ENCODE measurements at places on chromosomes 12 and 14.

DNA sequence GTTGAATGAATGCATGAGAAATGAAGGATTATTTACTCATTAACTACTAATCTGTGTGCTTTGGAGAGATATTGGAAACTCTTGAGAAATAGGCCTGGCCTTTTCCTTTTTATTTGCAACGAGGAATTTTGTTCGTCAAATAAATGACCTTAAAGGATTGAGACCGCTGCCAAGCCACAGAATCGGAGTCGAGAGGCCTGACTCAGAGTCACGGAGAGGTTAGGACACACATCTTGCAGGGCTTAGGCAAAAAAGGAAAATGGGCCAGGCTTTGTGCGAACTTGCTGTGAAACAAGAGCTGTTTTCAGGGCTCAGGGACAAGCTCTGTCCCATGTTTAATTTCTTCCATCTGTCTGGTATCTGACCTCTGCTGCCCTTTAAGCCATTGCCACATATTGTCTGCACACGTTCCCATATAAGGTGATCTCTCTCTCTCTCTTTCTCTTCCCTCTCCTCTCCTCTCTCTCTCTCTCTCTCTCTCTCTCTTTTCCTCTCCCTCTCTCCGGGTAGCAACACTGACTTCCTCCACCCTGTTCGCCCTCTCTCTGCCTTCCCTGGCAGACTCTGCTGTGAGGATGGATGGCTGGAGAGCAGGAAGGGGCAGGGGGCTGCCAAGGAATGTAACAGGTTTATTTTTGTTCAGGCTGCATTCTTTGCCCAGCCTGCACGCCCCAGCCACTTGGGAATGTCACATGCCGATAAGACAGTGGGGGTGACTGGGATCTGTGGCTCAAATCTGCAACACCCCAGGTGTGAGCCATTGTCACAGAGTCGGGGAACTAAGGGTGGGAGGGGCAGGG is 14.9 kb upstream of the IFT81 start:
- no peak for DNase-seq

GRCh38 chr12:46452061-46452615 is 79.6 kb upstream of the SLC38A2 start:
- DNase-seq, result no peak

DNA sequence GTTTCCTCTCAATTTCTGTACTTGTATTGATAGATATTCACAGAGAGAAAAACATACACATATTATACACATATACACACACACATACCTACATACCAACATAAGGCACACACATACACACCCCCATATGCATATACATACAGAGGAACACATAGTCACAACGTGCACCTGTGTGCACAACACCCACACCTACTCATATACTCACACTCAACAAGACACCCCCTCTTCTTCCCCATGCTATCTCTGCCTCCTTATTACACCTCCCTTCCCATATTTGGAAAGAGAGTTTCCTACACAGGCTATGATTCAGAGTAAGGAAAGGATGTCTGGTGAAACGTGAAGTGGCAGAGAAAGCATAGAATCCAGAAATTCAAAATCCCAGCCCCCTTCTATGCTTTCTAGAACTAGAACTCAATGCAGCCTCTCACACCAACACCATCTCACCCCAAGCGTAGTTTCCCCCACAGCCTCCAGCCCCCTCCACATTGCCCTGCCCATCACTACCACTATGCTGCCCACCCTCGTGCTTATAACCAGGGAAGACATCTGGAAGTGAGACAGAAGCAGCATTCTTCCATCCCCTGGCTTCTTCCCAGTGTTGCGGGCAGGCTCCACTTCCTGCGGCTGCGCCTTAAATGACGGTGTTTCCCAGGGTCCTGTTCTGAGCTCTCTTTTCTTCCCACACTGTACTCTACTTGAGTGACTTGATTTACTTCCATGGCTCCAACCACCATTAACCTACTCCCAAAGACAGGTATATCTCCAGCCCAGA is 2.4 kb downstream of the RNASE8 start:
- DNase-seq, result no peak

DNA sequence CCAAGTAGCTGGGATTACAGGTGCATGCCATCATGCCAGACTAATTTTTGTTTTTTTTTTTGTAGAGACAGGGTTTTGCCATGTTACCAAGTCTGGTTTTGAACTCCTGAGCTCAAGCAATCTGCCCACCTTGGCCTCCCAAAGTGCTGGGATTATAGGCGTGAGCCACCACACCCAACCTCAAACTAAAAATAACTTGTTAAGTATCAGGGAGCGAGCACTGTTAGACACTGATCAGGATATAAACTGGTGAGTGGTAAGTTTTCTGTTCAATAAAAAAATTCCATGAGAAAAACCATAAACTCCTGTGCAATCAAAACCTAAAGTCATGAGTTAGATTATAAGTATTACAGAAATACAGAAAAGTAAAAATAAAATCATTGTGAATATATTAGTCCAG is 44.6 kb upstream of the SYCP3 start:
- no peak for DNase-seq

DNA sequence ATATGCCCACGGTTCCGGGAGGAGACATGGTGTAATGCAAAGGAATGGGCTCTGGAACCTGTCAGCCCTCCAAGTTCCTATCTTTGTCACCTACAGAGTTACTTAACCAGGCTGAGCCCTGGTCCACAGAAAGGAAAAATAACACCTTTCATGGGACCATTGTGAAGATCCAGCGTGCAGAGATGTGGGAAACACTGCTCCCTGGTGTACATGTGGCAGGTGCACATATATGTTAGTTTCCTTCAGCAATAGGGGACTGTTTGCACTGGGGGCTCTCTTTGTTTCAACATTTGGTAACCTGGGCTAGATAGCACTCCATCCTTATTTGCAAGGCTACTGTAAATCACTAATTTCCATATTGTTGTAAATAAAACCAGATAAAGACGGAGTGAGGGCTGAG is 72.3 kb downstream of the ANO2 start:
- no peak for DNase-seq

- DNase-seq, result no peak
These were observed 599.9 kb upstream of the MDGA2 start for GRCh38 chr14:48275301-48275700.

DNA sequence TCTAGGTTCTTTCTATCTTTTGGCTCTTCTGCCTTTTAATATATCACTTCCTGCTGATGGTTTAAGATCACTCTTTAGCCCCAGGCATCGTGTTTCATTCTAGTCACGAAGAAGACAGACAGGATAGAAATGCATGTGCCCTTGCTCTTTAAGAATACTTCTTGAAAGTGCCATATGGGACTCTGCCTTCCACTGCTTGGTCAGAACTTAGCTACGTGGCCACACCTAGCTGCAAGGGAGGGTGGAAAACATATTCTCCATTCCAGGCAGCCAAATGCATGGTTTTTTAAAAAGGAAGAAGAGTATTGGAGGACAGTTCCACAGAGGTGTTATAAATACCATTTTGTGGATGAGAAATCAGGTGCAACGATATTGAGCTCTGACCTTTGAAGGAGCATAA is 143.3 kb downstream of the KLRB1 start:
- DNase-seq, result no peak

DNA sequence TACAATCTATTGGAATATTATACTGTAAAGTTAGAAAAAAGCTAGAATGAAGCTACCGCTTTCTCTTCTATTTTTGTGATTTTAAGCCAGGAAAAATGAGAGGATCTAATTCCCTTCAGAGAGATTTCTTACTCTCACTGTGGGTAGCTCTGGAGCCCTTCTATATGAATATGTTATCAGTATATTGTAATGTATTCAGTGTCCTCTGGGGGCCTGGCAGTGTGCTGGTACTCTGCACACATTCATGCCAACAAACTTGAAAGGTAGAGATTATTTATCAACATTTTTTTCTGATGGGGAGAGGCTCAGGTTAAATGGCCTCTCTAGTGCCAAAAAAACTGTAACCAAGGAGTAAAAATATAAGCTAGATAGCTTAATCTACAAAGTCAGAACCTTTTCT is 292.8 kb downstream of the TTC6 start:
- no peak for DNase-seq

GRCh38 chr12:1918081-1918883 is at the start of gene CACNA2D4:
CACNA2D4 (minus strand) TSS chr12:1918652; CDS start chr12:1918473, 179 bp downstream.
- no peak for DNase-seq

DNA sequence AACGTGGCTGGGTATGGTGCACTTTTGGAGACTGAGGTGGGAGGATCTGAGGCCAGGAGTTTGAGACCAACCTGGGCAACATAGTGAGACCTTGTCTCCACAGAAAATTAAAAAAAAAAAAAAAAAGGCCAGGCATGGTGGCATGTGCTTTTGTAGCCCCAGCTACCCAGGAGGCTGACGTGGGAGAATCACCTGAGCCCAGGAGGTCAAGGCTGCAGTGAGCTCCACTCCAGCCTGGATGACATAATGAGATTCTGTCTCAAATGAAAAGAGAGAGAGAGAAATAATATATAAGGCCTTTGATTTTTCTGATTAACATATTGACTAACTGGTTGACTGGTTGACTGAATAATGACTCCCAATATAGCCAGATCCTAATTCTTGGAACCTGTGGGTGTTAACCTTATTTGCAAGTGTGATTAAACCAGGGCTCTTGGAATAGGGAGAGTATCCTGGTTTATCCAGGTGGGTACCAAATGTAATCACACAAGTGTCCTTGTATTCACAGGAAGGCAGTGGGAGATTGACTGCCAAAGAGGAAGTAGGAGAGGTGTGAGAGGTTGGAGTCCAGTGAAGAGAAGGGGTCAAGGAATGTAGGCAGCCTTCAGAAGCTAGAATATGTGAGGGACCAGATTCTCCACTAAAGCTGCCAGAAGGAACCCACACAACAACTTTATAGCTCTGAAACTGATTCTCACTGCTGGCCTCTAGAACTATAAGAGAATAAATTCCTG is 12.0 kb downstream of the YY1 start:
- no peak for DNase-seq

DNA sequence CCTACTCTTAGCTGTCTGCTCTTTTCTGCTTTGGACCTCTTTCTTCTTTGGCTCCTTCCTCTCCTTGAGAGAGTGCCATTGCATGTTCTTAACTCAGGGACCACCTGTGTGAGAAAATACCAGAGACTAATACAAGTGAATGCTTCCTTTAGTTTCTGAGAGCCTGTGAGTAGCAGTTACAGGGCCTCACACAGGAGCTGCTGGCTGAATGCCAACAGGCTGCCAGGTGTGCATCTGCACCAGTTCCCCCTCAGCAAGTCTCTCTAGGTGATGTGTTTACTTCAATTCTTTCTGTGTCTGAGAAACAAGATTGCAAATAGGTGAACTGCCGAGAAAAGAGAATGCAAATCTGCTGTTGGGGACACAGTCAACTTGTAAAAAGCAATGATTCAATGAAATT is 108.2 kb downstream of the STXBP6 start:
- DNase-seq, result no peak

GRCh38 chr12:100199023-100199346 is 1.6 kb upstream of the ACTR6 start:
- no peak for DNase-seq

- no peak for DNase-seq
These were observed 15.5 kb upstream of the ENDOU start for GRCh38 chr12:47740606-47741339.

GRCh38 chr12:54311051-54311450 is 10.2 kb upstream of the NFE2 start:
- DNase-seq, result no peak

GRCh38 chr12:53860426-53861345 is 77.9 kb upstream of the HOXC13 start:
- no peak for DNase-seq

- no peak for DNase-seq
These were observed 506 bp upstream of the OR10P1 start for GRCh38 chr12:55636116-55636655.

DNA sequence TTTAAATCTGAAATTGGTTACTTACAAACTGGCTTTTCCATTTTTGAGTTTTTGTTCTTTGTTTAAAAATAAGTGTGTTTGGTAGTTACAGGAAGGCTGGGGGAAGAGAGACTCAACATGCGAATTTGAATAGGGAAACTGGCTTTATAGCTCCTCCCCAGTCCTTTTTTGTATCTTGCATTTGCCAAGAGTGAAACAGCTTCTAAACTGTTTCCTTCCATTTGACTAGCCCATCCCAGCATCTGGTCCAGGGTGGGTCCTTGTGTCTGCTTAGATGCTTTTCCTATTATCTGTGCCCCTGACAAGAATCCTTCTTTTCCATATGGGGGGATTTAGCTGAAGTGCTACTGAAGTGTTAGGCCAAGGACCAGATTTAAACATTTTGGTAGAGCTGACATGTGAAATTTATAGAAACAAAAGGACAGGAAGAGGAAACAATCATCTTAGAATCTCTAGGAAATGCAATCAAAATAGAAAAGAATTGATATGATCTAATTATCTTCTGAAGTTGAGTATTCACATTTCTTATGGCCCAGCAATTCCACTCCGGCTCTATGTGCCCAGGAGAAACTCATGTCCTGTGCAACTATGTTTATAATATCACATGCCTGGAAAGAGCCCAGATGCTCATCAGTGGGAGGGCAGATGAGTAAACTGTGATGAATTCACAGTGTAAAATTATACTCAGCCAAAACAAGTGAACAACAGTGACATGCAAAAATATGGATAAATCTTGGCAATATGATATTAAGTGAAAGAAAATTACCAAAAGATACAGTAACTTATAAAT is 7.4 kb downstream of the SMOC1 start:
- no peak for DNase-seq

DNA sequence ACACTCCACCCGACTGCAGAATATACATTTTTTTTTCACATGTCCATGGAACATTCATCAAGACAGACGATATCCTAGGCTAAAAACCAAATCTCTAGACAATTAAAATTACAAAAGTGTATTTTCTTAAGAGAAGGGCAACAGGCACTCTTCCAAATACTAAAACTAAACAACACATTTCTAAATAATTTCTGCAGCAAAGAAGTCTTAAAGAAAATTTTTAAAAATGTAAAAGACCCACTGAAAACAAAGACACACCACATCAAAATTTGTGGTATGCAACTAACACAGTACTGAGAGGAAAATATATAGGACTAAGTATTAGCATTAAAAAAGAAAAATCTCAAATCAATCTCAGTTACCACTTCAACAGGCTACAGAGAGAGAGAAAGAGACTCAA is 570.0 kb downstream of the SLC16A7 start:
- no peak for DNase-seq

DNA sequence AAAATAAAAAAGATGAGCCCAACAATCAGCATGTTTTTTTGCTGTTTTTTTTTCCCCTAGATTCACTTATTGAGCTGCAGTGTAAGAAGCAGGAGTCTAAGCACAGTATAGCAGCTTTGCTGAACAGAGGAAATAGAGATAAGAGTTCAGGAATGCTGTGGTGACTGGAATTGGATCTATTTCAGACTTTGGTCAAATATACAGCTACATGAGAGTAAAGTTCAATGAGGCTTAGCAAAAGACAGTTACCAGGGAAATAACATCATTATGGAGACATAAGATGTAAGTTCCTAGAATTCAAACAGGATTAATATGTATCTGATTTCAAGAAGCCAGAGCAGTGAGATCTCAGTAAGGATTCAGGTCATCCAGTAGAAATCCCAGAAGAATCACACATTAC is 613.0 kb downstream of the RPS29 start:
- no peak for DNase-seq

GRCh38 chr12:127205781-127206555 is 1061.0 kb upstream of the TMEM132C start:
- DNase-seq, result no peak

GRCh38 chr14:23380197-23380914 is 3.5 kb downstream of the CMTM5 start:
- DNase-seq, result no peak
